Activated CD8-positive, alpha-beta T cell treated with anti-CD3 and anti-CD28 coated beads for 36 hours (primary cell): ENCODE measurements at places on chromosomes 2 and 18. TPM values are rescaled to one million over a fixed set of nuclear protein-coding genes. Genes with fewer than 3 reads are reported as not detected.

DNA sequence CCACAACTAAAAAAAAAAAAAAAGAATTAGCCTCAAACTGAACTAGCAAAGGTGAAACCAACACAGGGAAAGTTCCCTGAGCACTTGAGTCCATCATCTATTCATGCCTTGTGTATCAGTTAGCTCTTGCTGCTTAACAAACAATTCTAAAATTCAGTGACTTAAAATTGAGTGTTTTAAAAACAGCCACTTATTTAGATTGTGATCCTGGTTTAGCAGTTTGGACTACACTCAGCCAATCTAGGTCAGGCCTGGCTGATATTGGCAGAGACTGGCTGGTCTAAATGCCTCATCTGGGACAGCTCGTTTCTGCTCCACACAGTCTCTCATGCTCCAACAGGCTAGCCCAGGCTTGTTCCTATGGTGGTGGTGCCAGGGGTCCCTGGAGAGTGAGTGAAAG is 247.9 kb downstream of the ATAD2B start:
- H3K36me3 ChIP-seq = no peaks in the 10 kb centered on the region
- no peaks in the 10 kb centered on the region for H3K27me3 ChIP-seq
- H3K4me3 ChIP-seq = no peak overlapping the region

DNA sequence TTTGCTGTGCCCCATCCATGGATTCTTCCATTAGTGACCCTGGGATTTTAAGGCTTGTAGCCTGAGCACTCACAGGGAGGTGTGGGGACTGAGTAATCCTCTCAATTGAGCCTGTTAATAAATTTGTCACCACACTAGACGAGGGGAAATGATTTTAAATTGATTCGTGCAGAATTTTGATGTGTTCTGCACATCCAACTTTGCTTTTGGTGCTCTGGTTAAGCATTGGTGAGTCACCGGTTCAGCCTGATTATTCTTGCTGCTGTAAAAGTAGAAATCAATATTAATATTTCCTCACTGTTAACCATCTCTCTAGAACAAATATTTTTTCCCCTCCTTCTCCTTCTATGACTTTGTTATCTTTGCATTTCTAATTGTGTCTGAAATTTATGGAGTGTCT is 482.0 kb downstream of the TSN start:
- no peaks in the 10 kb centered on the region for H3K27me3 ChIP-seq
- DNase-seq = no peak
- H3K27ac ChIP-seq = no peak overlapping the region
- no peaks in the 10 kb centered on the region for H3K4me1 ChIP-seq

DNA sequence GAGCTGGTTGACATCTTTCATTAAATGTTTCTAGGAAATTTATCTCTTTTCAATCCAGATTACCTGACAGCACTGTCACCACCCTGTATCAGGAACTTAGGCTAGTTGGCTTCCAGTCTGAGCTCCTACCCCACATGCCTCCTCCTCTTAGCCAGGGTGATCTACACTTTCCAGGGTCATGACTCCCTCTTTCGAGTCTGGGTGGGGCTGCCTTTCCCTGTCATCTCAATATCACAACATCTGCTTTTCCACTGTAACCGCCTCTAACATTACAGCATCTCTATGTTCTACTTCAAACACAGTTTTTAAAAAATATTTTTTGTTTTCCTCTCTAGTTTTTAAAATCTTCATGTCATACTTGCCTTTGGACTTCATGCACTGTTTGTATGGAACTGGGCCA is 129.2 kb downstream of the RBMS1 start:
- no peak overlapping the region for H3K27ac ChIP-seq
- H3K4me3 ChIP-seq = no peak overlapping the region
- no peaks in the 10 kb centered on the region for H3K27me3 ChIP-seq
- peaks cover 31% of the 10 kb centered on the region for H3K36me3 ChIP-seq

DNA sequence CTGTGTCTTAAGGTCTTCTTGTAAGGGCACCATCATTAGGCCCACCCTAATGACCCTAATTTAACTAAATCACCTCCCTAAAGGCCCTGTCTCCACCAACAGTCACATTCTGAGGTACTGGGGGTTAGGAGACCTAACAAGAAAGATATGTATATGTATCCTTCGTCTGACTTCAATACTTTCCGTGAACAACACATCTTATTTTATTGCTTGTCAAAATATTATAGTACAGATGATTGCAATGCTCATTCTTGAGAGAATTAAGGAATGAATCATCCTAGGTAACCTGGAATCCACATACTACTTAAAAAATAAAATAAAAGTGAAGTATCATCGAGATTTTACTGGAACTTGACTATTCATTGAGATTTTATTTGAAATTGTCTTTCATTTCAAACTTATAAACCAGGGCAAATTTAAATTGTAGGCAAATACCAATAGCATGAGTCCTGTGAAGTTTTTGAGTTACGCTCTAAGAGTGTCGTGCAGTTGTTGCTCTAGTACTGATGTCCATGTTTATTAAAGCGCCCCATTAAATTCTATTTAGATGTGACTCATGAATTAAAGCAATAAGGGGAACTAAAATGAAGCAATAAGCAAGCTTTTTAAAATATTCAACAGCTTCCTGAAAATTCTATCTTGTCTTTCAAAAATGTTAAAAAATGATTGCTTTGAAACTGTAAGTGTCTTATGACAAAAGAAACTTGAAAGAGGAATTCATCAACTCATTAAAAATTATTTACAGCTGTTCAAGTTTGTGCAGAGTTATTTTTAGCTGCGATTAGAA is 40.0 kb downstream of the CCDC102B start:
- no peaks in the 10 kb centered on the region for H3K4me1 ChIP-seq
- no peaks in the 10 kb centered on the region for H3K36me3 ChIP-seq
- no peak for DNase-seq
- no peak overlapping the region for H3K4me3 ChIP-seq
- H3K27me3 ChIP-seq = no peaks in the 10 kb centered on the region
- H3K27ac ChIP-seq = no peak overlapping the region

The FBLN7 gene
- 7.4 TPM for total RNA-seq

The MYO7B gene
- 1.2 TPM for total RNA-seq

The IL36G gene
- total RNA-seq = not detected
